ENCODE measurements at places on chromosomes 4 and X.

- no peak for DNase-seq
Observed at GRCh38 chrX:42739258-42739657, 38.7 kb downstream of the PPP1R2C start.

DNA sequence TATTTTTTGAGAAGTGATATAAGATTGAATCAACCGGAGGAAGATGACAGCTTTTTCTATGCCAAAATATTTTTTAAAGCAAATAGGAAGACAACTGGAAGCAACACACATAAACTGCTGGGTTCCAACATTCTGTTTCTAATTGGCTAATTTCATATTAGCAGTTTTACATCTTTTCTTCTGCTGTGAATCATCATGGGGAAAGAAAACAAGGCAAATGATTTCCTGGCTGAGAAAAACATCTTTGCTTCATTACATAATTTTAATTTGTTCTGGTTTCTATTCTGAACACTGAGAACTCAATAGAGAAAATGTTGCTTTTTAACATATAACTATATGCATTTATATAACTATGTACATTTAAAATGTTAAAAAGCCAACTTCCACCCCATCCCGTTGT lies 2518.5 kb downstream of the ARAP2 start:
- no peak for DNase-seq

GRCh38 chrX:153934148-153934761 lies 582 bp downstream of the NAA10 start:
- no peak for DNase-seq

DNA sequence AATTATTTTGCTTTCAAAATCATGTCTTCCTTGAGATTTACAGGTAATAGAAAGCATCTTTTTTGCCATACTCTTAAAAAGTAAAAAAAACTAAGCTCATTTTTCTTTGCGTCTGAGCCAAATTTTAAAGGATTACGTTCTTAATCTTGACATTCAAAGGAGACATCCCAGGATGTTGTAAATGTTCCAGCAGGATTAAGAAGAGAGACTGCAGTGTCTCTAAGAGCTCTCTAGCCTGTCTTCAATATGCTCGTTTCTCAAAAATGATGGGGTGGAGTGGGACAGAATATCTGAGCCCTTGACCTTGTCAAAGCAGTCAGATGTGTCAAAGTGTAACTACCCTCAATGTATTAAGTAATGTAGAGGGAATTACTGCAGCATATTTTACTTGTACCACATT lies 363.3 kb downstream of the PCDH7 start:
- DNase-seq, result no peak

DNA sequence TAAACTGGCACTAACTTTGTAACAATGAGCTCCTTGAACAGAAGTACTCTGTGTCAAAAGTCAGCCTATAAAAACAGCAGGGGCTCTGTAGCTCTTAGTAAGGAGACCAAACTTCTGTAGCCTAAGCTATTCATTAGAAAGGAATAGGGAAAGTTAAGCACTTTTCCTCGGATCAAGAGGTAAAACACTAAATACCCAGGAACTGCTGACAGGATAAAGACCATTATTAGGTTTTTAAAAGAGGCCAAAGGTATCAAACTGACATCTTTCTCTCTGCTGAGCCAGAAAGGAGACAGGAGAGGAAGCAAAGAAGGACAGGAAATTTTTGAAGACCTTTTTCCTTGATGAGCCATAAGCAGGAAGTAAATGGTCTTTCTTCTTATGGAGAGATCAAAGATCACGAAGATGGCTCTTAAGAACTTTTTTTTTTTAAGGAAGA lies 31.9 kb downstream of the ANAPC10 start:
- DNase-seq, result no peak

DNA sequence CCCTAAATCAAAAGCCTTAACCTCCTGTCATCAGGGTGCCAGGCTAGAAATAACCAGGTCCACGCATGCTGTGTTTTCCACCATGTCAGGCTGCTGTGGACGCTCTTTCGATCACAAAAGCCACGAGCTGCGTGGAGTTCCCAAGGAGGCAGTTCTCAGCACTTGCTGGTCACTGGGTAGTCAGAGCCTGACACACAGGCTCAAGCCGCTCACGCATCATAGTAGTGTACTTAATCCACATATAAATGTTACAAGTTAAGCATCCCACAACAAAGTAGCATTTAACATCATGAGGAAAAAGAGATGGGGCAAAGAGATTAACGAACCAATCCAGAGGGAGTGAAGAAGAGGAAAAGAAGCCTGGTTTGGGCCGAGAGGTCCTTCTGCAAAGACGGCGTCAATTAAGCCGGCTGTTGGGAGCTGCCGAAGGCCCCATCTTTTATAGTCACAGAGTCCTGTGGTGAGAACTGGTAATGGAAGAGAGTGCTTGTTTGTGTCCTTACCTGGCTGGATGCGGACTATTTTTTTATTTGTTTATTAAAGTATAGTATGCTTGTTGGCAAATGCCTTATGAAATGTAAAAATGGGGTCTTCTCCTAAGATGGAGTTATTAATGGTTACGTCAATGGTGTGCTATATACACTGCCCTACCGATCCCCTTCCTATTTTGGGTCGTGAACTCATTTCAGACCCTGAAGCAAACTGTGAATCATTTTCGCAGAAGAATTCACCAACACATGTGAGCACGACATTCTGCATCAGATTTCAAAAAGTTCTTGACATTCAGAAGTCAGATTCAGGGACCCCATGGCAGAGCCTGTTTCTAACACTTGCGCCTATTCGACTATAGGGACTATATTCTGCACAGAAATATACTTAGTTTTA lies 675 bp downstream of the PRIMPOL start:
- DNase-seq, result no peak

DNA sequence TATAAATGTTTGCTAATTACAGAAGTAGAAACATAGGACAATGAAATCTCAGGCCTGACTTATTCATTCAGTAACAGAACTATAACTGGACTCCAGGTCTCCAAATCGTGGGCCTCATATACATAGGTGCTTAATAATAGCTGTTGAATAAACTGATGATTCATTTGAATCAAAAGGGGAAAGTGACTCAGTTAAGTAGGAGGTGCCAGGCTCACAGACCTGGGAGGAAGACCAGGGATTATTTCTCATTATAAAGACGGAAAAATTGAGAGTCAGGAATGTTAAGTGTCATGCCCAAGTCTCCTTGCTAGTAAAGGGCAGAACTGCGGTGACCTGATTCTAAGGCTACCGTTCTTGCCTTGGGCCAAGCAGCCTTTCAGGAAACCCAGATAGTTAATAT lies 131.5 kb downstream of the HS3ST1 start:
- no peak for DNase-seq

DNA sequence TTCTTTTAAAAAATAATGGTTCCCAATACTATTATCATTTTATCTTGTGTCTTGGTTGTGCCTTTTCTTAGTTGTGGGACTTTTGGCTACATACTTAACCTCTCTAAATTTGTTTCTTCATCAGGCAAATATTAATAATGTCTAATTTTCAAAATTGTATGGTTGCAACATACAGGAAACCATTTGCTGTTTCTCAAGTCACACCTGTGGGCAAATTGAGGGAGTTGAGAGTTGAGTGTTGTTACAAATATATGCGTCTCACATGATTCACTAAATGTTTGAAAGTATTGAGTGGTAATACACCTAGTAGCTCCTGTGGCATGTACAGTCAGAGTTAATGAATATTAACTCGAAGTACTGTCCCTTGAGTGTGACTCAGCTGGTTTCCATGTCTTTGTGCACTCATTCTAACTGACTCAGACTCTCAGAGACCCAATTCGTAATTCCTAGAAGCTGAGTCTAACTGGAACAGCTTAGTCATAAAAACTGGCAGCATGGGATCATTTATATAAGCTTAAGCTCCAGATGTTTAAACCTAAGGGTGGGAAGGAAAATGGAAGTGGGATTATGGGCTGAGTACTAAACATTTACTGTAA lies 802.4 kb downstream of the TRIML1 start:
- no peak for DNase-seq

DNA sequence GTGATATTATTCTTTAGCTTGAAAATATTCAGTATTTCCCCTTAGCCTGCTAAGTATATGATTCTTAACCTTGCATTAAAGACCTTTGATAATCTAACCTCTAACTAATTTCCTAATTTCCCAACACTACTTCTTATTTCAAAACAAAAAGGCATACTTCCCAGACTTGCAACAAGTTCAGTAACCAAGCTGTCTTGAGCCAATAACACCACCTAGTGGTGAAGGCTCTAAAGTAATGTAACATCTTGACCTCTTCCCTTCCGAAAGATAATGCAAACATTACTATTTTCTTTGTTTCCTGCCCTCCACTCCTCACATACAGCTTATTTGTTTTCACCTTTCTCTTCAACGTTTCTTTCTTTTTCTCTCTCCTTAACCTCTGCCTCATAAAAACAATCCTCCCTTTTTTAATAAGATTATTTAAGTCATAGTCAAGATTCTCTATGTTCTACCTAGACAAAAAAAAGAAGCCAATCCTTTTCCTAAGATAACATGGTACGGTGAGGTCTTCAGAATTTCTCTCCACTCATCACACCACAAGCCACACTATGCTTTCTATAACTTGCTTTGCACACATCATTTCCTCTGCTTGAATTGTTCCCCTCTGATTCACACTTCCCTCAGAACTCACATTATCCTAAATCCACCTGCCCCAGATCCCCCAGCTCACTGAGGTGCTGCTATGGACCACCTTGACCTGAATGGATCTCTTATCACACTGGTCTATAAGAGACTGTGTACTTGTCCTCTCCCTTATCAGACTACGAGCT lies 3.5 kb downstream of the FAT1 start:
- DNase-seq, result no peak

DNA sequence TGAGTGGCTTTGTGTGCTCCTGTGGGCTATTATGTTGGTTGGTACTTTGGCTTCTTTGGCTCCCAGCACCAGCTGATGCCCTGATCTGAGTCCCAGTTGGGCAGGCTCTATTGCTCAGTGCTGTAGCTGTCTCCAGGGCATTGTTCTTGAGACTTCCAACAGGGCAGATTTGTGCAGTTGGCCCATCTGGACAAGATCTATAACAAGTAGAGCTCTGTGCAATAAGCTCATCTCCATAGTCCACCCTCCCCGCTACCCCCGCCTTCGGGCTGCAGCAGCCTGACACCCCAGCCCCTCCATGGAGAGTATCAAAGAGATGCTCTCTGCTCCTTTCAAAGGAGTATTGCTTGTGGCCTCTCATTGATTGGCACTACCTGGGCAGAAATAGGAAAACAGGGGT lies 5.8 kb upstream of the TMEM31 start:
- DNase-seq, result no peak

DNA sequence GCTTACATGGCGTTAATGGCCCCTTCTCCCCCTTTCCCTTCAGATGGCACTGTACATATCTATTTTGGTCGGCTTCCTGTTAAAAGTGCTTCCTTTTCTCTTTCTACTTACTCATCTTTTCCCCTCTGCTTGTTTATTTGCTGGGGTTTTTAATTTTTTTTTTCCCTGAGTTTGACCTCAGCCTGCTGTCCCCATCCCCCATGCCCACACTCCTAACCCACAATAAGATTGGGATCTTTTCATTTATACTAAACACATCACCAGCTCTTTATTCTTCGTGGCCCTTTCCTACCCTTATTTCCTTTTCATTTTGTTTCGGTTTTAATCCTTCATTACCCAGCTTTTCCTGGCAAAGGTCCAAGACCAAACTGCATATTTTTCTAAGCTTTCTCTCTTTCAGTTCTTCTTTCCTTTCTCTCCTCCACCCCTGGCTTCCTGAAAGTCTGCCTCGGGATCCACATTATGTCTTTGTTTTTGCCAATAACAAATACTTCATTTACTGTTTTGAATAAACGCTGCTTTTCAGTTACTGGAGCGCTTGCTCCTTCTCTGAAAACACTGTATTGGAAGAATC lies 152.0 kb upstream of the USP9X start:
- no peak for DNase-seq

DNA sequence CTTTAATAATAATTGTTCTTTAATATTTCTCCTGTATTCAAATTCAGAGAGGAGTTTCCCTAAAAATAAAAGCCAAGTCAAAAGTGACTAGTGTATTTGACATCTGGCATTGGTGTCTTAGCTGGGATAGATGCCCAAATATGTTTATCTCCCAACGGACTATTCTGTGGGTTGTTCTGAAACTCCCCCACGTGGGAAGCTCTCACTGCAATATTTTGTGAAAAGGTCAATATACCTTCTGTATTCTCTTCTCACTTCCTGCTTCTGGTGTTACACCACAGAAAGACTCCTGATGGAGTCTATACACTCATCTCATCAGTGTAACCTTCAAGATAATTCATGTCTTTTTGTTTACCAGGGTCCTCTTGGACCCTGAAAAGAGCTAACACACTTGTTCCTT lies 2052.8 kb upstream of the TENM3 start:
- no peak for DNase-seq

DNA sequence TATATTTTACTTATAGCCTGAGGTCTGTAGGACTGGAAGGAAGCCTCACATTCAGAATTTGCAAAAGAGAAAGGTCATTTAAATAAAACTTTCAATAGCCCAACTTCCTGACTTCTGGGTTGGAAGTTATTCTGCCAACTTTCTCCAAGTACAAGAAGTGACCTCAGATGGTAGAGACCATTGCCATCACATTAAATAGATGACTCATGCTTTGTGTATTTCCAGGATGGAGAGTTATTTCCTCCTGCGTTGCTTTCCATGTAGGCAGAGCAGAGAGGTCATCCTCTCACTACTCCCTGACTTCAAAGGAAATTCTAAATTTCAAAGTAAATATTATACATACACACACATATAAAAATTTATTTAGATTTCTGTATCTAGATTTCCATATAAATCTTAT lies 73.0 kb upstream of the NR3C2 start:
- DNase-seq, result no peak

GRCh38 chr4:11424856-11425255 lies 3.8 kb downstream of the HS3ST1 start:
- DNase-seq, result no peak

DNA sequence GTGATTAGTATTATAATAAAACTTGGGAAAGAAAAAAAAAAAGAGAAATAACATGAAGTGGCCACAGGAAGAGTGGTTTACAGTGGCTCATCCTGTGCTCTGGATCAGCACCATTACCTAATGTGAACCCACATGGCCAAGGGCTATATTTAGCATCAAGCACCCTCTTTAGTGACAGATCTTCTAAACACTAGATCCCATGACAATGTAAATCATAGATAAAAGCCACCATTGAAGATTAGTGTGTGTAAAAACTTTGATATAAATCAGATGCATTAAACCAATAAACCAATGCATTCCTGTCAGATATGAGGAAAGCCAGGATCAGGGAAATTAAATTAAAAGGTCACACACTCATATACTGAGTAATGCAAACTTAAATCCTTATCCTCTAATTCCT lies 400.6 kb upstream of the MAGEB18 start:
- no peak for DNase-seq

DNA sequence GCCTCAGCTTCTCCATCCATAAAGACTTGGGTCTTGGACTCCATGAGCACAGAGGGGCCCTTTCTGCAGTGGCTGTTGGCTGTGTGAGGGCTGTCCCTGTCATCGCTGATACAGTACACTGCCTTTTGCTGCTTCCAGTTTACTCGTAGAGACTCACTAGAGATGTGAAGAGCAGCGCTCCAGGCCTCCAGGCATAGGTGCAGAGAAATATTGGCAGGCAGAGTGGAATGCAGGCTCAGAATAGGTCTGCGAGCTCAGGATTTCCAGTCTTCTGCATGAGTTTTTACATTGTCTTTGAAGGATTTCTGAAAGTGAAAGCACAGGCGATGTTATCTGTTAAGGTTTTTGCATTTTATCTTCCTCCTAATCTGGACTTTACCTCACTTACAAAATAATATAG lies 97.4 kb downstream of the AASDH start:
- no peak for DNase-seq

Measured in NCI-H2171 (cell line).